ENCODE measurements at places on chromosomes 1 and 21. TPM values are rescaled to one million over a fixed set of nuclear protein-coding genes. Genes with fewer than 3 reads are reported as not detected.

UBL4B gene
- total RNA-seq = not detected

LAPTM5 gene
- 0.78 TPM for total RNA-seq

NBPF6 gene
- not detected for total RNA-seq

PLPPR5 gene
- not detected for total RNA-seq

PODN gene
- total RNA-seq = 2.1 TPM

FAM229A gene
- 4.4 TPM for total RNA-seq

ERVH48-1 gene
- not detected for total RNA-seq

CLDN14 gene
- 0.27 TPM for total RNA-seq

KRTAP19-6 gene
- total RNA-seq = not detected

PLXNA2 gene
- total RNA-seq = 8.6 TPM

ZNF684 gene
- total RNA-seq = 4.2 TPM

HAO2 gene
- total RNA-seq = not detected

LCA5L gene
- total RNA-seq = 2.7 TPM

JAM2 gene
- 34.0 TPM for total RNA-seq

SHC1 gene
- total RNA-seq = 165 TPM

VWA5B1 gene
- total RNA-seq = not detected

BACH1 gene
- 49.3 TPM for total RNA-seq

KRTAP10-1 gene
- total RNA-seq = not detected

EPHB2 gene
- total RNA-seq = 4.2 TPM

UMODL1 gene
- not detected for total RNA-seq

ITSN1 gene
- total RNA-seq = 36.8 TPM

KCNE1 gene
- 0.45 TPM for total RNA-seq

TCEA3 gene
- total RNA-seq = 6.8 TPM

SPOCD1 gene
- total RNA-seq = 9.7 TPM

OPRD1 gene
- total RNA-seq = not detected

TMEM234 gene
- 10.1 TPM for total RNA-seq

KRTAP11-1 gene
- total RNA-seq = not detected

SPRR5 gene
- total RNA-seq = not detected

LRRC38 gene
- total RNA-seq = not detected

NPPB gene
- not detected for total RNA-seq

LCE6A gene
- total RNA-seq = not detected

GJB3 gene
- total RNA-seq = not detected

COL16A1 gene
- total RNA-seq = 27.9 TPM

MAP1LC3C gene
- total RNA-seq = 38.4 TPM

FAF1 gene
- 60.2 TPM for total RNA-seq

PTCH2 gene
- total RNA-seq = 0.51 TPM

MNDA gene
- total RNA-seq = not detected

ADGRL4 gene
- 0.24 TPM for total RNA-seq

CTTNBP2NL gene
- total RNA-seq = 12.2 TPM

POLR3GL gene
- total RNA-seq = 36.0 TPM

SMIM1 gene
- total RNA-seq = not detected

CRP gene
- not detected for total RNA-seq

SRGAP2B gene
- 24.4 TPM for total RNA-seq

VHLL gene
- not detected for total RNA-seq

CLCA4 gene
- total RNA-seq = not detected

SLC19A2 gene
- 11.2 TPM for total RNA-seq

LIX1L gene
- total RNA-seq = 24.7 TPM

NPHS2 gene
- not detected for total RNA-seq

C1orf94 gene
- not detected for total RNA-seq

TAS1R2 gene
- total RNA-seq = not detected

SAMD11 gene
- 0.86 TPM for total RNA-seq

SLC44A3 gene
- 2.2 TPM for total RNA-seq
